ENCODE measurements at places on chromosomes 12 and 14.

DNA sequence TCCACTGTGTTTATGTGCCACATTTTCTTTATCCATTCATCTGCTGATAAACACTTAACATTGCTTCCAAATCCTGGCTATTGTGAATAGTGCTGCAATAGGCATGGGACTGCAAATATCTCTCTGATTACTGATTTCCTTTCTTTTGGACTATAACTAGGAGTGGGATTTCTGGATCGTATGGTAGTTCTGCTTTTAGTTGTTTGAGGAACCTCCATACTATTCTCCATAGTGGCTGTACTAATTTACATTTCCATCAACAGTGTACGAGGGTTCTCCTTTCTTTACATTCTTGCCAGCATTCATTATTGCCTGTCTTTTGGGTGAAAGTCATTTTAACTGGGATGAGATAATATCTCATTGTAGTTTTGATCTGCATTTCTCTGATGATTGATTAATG is 47.6 kb downstream of the TAOK3 start:
- H3K27me3 ChIP-seq: no peaks in the 10 kb centered on the region
- no peak for DNase-seq
- H3K36me3 ChIP-seq: peaks cover 19% of the 10 kb centered on the region
- H3K27ac ChIP-seq: no peak overlapping the region

DNA sequence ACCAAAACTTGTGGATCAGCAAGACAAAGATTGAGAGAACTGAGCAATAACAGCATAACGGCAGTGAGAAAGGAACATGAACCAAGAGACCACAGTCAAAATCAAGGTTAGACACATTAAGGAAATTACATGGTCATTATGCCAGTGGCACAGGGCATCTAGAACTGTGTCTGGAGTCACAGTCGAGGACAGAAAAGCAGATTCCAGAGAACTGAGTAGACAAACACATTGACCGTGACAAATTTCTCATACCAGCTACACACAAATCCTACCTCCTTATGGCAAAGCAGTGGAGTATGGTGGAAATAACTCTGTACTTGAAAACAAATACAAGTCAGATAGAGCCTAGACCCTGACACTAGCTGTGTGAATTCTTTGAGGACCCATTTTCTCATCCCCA is 367.3 kb downstream of the DUSP6 start:
- H3K36me3 ChIP-seq: no peaks in the 10 kb centered on the region
- DNase-seq: no peak
- H3K27ac ChIP-seq: no peak overlapping the region
- no peak overlapping the region for H3K4me3 ChIP-seq
- H3K4me1 ChIP-seq: no peaks in the 10 kb centered on the region
- peaks cover 40% of the 10 kb centered on the region for H3K27me3 ChIP-seq

DNA sequence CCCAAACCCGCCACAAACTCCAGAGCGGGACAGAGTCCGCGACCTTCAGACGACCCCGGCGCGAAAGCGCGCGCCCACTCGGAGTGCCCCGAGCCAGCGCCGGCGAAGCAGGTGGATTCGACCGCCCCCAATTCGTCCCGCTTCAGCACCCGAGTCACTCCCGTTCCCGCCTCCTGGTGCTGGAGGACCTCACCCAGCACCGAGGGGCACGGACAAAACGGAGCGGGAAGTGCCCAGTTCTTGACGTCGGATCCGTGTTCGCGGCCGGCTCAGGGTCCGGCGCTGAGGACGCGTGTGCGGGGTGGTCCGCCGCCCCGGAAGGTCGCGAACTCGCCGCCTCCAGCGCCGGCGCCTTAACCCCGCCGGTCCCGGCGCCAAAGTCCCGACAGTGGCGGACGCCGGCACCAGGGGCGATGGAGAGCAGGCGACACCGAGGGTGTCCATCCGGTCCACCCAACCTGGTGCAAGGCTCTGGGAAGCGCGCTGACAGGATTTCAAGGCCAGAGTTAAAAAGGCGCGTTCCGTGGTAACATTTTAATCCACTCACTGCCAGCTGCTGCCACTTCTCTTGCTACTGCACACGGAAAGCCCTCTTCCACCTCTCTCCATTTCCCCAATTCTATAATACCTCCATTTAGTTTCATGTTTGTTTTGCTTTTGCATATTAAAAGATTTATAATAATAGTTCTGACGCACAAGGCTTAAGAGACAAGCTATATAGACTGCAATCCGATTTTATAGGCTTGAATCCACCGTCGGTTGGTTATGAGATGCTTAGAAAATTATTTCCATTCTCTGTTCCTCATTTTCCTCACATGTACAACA is 240.0 kb upstream of the CPNE8 start:
- H3K4me3 ChIP-seq: peak overlapping the region; percentile 23
- H3K27me3 ChIP-seq: peaks cover 23% of the 10 kb centered on the region
- peak; percentile 31 for DNase-seq
- no peak overlapping the region for H3K27ac ChIP-seq

GRCh38 chr12:11769723-11770514 is 120.4 kb downstream of the ETV6 start:
- DNase-seq: peak; percentile 13
- peak overlapping the region; percentile 6 for H3K27ac ChIP-seq
- peaks cover 37% of the 10 kb centered on the region for H3K36me3 ChIP-seq

DNA sequence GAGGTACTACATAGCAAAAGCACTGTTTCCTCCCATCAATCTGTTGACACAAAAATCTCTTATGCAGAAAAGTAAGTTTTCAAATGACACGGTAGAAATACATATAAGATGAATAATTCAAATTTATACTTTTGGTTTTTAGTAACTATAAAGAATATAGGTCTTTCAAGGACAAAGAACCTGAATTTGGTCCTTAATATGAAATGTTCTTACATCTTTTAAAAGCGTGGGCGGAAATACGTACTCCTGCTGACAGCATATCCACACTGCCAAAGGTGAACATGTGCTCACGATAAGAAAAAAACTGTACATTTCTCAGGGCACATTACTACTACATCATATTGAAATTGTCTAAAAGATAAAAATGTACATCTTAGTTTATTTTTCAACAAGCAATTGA is 127.6 kb downstream of the FOXN3 start:
- peaks cover 9% of the 10 kb centered on the region for H3K4me1 ChIP-seq
- H3K4me3 ChIP-seq: no peak overlapping the region
- H3K27me3 ChIP-seq: no peaks in the 10 kb centered on the region
- H3K27ac ChIP-seq: no peak overlapping the region
- no peak for DNase-seq

DNA sequence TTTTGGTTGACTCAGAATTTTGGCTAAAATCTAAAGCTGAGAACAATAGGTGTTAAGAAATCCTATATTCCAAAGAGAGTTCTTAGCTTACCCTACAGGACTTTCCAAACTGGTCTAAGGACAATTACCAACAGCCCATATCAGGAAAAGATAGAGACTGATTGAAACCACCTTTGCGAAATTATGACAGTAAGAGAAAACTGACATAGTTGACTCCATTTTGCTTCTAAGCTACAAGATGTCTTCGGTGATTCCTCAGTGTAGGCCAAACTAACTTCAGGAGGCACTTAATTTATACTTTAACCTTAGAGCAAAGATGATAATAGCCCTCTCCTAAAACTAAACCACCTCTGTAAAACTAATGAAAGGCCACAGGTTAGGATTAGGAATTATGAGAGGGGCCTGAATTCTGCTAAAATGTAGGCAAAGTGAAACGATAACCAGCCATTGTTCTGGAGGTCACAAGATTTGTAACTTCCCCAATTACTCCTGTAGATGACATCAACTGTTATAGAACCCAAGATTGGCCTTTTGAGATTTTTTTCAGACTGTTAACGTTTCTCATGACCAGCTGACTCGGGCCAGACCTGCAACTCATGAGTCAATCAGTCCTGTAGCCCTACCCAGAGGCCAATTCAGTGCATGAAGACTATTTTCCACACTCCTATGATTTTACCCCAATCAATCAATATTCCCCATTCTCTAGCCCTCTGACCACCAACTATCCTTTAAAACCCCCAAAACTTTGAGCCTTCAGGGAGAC is 43.0 kb downstream of the KLRG1 start:
- no peak overlapping the region for H3K4me3 ChIP-seq
- H3K4me1 ChIP-seq: peaks cover 22% of the 10 kb centered on the region
- H3K27me3 ChIP-seq: no peaks in the 10 kb centered on the region

DNA sequence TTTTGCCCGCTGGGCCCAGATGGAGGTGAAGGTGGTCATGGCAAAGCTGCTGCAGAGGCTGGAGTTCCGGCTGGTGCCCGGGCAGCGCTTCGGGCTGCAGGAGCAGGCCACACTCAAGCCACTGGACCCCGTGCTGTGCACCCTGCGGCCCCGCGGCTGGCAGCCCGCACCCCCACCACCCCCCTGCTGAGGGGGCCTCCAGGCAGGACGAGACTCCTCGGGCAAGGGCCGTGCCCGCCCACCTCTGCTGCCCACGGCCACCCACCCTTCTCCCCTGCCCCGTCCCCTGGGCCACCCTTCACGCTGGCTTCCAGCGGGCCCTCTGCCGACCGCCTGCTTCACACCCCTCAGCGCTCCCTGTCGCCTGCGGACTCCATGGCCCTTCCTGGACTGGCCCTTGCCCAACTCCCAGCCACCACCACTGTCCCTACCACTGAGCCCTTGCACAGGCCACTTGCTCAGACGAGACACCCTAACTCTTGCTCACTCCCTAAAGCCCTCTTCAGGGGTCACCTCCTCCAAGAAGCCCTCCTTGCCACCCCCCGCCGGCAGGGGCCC is 42.5 kb downstream of the CYP46A1 start:
- H3K4me1 ChIP-seq: no peaks in the 10 kb centered on the region
- DNase-seq: no peak
- H3K27me3 ChIP-seq: peaks cover 10% of the 10 kb centered on the region
- H3K4me3 ChIP-seq: no peak overlapping the region
- no peaks in the 10 kb centered on the region for H3K36me3 ChIP-seq
- no peak overlapping the region for H3K27ac ChIP-seq

GRCh38 chr14:60241091-60241490 is 7.9 kb upstream of the PPM1A start:
- no peak overlapping the region for H3K27ac ChIP-seq
- no peaks in the 10 kb centered on the region for H3K36me3 ChIP-seq
- peaks cover 12% of the 10 kb centered on the region for H3K4me1 ChIP-seq

DNA sequence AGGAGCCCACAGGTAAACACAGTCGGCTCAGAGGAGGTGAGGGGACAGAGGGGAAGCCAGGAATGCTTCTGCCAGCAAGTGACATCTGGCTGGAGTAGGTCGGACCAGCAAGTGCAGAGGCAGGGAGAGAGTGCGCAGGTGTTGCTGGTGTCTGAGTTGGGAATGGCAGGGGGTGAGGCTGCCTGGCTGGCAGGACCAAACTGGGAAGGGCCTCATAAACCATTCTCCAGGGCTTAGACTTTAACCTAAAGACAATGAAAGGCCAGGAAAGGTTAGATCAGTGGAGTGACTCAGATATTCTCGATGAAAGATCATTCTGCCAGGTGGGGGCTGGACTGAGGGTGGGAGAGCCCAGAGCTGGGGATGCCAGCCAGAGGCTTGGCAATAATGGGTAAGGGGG is 66.4 kb downstream of the ITPK1 start:
- H3K4me3 ChIP-seq: no peak overlapping the region
- peaks cover under 1% of the 10 kb centered on the region for H3K4me1 ChIP-seq
- H3K27me3 ChIP-seq: no peaks in the 10 kb centered on the region
- H3K27ac ChIP-seq: peak overlapping the region; percentile 21
- peaks cover 2% of the 10 kb centered on the region for H3K36me3 ChIP-seq

- no peak overlapping the region for H3K27ac ChIP-seq
- peaks cover 12% of the 10 kb centered on the region for H3K4me1 ChIP-seq
- no peaks in the 10 kb centered on the region for H3K27me3 ChIP-seq
- H3K4me3 ChIP-seq: no peak overlapping the region
Observed at GRCh38 chr12:45349916-45350315, 134.0 kb downstream of the ANO6 start.

- DNase-seq: peak; percentile 40
- no peaks in the 10 kb centered on the region for H3K4me1 ChIP-seq
Observed at GRCh38 chr12:79547735-79548609, 142.8 kb downstream of the PAWR start.

DNA sequence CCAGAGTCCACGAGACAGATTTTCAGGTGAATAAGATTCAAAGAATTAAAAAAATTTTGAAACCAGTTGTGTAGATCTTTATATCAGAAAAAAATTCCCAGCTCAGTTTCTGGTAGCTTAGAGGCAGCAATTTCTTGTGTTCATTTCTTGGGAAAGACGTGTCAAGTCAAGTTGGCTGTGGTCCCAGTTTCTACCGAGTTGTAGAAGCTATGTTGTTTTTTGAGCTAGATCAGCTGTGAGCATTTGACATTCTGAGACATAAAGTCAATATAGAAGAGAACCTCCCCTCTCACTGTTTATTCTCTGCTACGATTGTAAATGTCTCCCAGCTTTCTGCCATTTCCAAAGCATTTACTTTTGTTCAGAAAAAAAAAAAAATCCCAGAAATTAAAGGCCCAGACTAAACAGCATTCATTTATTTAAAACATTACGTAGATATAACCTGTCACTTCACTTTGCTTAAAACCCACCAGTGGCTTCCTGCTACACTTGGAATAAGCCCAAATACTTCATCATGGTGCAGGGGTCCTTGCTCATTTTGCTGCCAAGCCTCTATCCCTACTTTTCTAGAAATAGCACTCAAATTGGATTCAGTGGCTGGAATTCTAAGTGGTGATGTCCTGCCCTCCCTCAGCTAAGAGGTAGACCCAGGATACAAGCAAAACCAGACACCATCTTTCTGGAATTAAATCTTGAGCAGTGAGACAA is 20.6 kb upstream of the PYGL start:
- no peak overlapping the region for H3K4me3 ChIP-seq
- H3K27ac ChIP-seq: no peak overlapping the region
- no peaks in the 10 kb centered on the region for H3K4me1 ChIP-seq

DNA sequence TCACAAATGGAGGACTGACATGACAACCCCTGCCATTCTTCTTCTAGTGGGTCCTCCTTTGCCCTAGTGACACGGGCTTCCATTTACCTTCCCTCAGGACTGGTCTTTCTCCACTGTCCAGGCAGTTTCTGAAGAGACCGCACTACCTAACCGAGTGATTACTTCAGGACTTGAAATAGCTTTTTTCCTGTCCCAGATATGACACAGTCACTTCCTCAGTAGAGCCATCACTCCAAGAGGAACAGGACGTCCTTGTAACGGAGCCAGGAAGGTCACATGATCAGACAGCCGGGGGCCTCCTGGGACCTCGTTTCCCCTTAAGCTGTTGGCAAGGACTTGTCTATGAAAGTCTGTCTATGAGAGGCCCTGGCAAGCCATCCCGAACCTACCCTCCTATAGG is 62.3 kb downstream of the FOS start:
- H3K27me3 ChIP-seq: peaks cover 5% of the 10 kb centered on the region
- peaks cover 3% of the 10 kb centered on the region for H3K36me3 ChIP-seq
- no peak overlapping the region for H3K4me3 ChIP-seq

Measured in activated CD4-positive, alpha-beta T cell treated with anti-CD3 and anti-CD28 coated beads, Interleukin-2, amount 10 ng/mL, durations not matched to agents 7 days and 5 days (primary cell).